ENCODE measurements at places on chromosomes 12 and 14.

- DNase-seq, result no peak
These were observed 38.0 kb downstream of the DPF3 start for GRCh38 chr14:72855913-72856312.

DNA sequence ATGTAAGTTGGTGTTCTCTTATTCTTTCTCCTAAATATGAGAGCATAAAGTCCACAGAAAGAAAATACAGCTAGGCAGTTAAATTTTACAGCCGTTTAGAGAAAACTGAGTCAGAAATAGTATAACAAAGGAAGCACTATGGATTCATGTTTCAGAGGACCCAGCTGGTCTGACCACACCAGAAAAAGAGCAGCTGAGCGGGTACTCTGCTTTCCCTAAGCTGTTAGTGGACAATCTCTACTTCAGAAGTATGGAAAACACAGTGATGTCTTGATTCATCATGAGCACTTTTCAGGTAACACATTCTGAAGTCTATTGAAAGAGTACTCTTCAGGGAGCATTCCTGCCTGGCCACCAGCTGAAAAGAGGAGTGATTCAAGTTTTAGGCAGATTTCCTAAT is 12.4 kb downstream of the PPM1H start:
- no peak for DNase-seq

- no peak for DNase-seq
These were observed 12.8 kb upstream of the FRS2 start for GRCh38 chr12:69457433-69457832.

DNA sequence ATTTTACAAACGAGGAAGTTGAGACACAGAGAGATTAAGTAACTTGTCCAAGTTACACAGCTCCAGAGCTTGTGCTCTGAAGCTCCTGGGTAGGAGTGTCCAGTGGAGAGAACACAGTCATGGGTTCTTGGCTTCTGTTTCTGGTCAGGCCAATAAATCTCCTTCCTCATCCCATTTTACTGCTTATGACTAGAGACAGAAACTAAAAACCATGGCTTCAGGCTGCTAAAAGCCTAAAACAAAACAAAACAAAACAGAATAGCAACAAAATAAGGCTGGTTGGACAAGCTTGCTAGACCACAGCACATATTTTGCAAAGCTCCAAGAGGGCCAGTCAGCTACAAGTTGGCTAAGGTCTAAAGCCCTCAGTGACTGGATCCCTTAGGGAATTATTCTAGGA is 49.8 kb downstream of the PTGER2 start:
- no peak for DNase-seq

DNA sequence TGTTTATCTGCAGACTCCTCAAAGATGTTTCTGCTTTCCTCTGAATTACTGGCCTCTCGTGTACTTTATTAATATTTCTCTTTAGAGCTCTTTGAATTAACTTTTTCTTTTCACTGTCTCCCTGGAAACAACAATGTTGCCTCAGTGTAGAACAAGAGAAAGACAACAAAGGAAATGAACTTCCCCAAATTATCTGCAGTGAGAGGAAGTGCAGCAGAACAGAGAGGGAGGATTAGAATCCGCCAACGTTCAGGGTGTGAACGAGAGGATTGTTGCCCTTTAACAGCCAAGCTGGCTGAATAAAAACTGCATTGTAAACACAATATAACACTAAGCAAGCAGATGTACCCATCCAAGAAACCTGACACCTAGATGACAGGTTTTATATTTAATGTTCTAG is 375.9 kb downstream of the GALC start:
- DNase-seq, result no peak

- no peak for DNase-seq
These were observed 142.5 kb upstream of the LMNTD1 start for GRCh38 chr12:25695574-25695973.

- DNase-seq, result peak; percentile 13
These were observed 1.1 kb downstream of the PHLDA1 start for GRCh38 chr12:76030341-76031080.

- no peak for DNase-seq
These were observed 3.8 kb upstream of the GZMH start for GRCh38 chr14:24613241-24613640.

- peak; percentile 94 for DNase-seq
These were observed 217.1 kb upstream of the AMIGO2 start for GRCh38 chr12:47296828-47297227.
